ENCODE measurements at places on chromosomes 7 and 10. TPM values are rescaled to one million over a fixed set of nuclear protein-coding genes. Genes with fewer than 3 reads are reported as not detected.

DNA sequence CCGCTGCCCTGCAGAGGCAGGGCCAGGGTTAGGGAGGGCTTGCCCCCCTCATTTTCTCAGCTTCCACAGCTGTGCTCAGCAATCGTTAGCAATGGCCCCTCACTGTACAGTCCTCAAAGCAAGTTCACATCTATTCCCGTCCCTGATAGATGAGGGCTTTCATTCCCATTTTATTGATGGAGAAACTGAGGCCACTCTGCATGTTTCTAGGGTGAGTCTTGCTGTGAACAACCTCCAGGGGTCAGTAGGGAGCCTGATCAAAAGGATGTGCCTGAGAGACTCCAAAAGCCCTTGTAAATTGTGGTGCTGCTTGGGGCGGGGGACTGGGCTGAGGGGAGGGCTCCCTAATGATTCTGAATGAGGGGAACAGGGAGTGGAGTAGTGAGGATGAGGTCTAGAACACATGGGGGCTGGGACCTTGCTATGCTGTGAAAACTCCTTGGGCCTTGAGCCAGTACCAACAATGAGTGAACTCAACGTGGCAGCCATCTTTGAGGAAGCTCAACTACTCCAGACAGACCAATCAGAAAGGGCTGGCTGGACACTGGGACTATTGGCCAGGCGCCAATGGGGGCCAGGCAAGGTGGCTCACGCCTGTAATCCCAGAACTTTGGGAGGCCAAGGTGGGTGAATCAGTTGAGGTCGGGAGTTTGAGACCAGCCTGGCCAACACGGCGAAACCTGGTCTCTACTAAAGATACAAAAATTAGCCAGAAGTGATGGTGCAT lies 6.7 kb upstream of the GRIFIN start:
- DNase-seq: no peak
- H3K27ac ChIP-seq: no peak overlapping the region
- peaks cover 24% of the 10 kb centered on the region for H3K4me1 ChIP-seq
- H3K27me3 ChIP-seq: no peaks in the 10 kb centered on the region

DNA sequence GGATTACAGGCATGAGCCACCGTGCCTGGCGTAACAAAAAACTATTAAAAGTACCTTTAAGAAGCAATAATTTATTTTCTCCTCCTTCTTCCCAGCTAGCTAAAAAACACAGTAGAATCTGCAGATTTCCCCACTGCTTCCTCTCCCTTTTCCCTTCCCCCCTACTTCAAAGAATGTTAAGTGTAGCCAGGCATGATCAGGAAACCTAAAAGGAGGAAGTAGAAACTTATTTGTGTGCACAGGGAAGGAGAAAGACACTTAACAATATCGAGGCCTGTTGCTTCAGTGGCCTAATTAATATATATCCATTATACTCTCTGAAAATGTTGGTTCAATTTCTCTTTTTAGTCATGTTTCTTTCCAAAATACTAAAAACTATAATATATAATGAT lies 127.7 kb downstream of the NRBF2 start:
- no peaks in the 10 kb centered on the region for H3K27me3 ChIP-seq
- no peaks in the 10 kb centered on the region for H3K36me3 ChIP-seq
- peak overlapping the region; percentile 44 for H3K27ac ChIP-seq
- DNase-seq: no peak

Gene FAM25A
- not detected for total RNA-seq

DNA sequence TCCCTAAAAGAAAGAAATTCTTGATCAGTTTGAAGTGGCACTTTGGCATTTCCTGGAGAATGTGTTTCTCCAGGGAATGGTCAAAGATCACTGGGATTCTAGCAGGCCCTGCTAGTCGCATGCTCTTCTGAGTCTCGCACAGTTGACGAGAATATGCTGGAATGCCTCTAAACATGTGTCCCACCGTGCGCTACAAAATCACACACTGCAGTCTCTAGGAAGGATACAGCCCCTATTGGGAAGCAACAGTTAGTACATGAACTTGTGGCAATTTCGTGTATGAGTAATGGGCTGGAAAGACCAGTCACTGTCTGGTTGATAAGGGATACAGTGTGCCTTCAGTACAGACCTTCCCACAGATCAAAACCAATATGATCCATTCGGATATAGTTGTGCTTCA lies 257.9 kb downstream of the PRPF18 start:
- H3K4me3 ChIP-seq: no peak overlapping the region
- no peak for DNase-seq
- no peak overlapping the region for H3K27ac ChIP-seq

Gene ANKRD30A
- not detected for total RNA-seq

Measured in thoracic aorta (tissue), 2 donors.